GDM1 (cell line): ENCODE measurements at places on chromosomes 11 and 22.

GRCh38 chr11:122032317-122032716, 83.7 kb downstream of the BLID start:
- DNase-seq = no peak

- DNase-seq = no peak
These were observed 7.1 kb downstream of the SAA4 start for GRCh38 chr11:18229501-18229900.

DNA sequence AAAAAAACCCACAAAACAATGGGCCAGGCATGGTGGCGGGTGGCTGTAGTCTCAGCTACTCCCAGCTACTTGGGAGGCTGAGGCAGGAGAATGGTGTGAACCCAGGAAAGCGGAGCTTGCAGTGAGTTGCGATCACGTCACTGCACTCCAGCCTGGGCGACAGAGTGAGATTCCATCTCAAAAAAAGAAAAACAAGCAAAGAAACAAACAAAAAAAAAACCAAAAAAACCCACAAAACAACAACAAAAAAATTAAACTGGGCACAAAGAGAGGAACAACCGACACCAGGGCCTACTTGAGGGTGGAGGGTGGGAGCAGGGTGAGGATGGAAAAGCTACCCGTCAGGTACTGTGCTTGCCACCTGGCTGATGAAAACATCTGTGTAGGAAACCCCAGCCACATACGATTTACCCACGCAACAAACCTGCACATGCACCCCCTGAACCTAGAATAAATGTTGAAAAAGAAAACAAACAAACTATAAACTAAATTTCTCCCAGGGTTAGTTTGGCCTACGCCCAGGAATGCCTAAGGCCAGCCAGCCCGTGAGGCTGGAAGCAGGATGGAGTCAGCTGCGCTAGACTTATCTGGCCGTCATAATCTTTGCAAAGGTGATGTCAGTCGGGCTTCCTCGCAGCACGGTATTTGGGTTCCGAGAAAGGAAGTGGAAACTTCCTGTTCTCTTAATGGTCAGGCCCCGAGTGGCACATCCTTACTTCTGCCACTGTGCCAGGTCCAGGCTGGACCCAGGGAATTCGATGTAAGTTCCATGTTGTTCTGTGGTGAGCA, 21.9 kb upstream of the CYB5R3 start:
- no peak for DNase-seq

DNA sequence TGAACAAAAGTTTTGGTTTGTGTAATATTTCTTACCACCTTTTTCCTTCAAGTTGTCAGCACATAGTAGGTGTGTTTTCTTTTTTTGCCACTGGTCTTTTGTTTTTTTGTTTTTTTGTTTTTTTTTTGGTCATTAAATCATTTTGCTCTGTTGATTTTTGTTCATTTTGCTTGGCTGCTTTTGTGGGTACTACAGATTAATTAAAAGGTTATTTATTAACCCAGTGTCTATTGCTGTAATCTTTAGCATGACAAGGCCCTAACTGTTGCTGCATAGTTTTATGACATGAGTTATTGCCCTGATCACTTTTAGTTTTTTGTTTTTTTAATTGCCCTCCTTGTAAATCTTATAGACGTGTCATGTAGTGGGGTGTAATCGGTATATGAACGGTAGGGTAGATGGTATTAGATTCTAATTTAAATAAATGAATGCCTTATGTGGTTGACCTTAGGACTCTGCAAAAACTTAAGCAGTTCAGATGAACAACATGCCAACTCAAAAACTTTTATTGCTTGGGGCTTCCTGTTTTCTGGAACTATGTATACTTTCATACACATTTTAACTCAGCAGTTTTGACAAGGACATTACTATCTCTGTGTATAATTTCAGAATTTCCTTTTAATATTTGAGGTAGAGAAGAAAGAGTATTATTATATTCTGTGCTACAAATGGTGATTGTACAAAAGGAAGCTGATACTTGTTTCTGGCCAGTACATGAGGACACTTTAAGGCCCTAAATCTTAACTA, 7.9 kb downstream of the EWSR1 start:
- no peak for DNase-seq

GRCh38 chr11:24056051-24056450, 440.8 kb upstream of the LUZP2 start:
- DNase-seq = no peak

- no peak for DNase-seq
These were observed 5.5 kb upstream of the DRG1 start for GRCh38 chr22:31393893-31394292.

GRCh38 chr11:96267496-96268032, 75.4 kb downstream of the MAML2 start:
- no peak for DNase-seq

DNA sequence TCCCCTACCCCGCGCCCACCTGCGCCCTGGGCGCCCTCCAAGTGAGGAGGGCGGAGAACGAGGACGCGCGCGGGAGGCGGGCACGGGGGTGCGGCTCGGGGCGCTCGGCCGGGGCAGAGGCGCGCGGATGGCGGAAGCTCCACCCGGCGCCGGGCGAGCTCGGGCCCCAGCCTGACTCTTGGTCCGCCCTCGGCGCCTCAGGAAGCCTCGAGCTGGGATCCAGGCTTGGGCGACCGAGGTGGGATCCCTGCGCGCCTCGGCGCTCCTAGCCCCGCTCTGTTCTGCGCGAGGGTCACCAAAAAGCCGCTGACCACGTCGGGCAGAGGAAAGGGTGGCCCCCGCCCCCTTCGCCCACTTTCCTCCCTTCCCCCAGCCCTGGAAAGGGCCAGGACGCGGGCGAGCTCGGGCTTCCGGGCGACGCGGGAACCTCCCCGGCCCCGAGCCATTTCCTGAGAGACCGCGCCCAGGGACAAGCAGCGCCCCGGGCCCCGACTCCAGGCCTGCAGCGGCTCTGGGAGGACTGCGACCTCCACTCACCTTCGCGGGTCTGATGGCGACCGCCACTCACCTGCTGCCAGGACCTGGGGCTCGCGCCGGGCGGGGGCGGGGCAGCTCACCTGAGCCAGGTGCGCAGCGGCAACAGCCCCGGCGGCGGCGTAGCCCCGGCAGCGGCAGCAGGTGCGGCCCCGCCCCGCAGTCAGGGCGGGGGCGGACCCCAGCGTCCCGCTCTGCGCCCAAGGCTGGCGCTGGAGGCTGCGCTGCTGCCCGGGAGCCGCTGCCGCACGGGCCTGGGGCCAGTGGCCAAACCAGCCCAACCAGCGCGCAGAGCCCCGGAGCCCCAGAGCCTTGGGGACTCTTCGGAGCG, 2.2 kb upstream of the SIGIRR start:
- DNase-seq = no peak

GRCh38 chr11:31863170-31863832, 52.2 kb upstream of the PAX6 start:
- DNase-seq = no peak

DNA sequence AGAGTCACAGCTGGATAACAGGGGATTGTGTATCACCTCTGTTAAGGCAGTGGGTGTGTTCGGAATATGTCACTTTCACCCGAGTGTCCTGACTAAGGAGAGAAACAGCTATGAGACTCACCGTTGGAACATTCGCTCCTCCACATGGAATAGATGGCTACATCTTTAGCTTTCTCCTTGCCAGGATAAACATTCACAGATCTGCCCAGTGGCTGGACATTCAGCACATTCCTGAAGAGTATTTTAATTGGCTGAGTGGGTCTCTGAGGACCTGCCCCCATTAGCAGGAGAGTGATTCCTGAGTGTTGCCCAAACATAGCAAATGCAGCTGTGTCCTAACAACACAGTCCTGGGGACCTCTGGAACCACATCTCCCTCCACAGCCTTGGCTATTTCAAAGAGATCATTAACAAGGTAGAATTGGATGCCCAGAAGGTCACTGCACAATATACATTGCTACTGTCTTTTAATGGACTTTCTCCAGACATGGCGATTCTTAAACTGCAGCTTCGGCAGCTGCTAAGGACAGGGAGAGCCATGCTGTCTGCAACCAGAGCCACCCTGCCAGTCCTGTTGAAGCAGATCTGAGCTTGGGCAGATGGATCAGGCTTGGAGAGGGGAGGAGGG, 435.0 kb upstream of the CADM1 start:
- no peak for DNase-seq

- no peak for DNase-seq
These were observed 35.0 kb upstream of the SCGB1A1 start for GRCh38 chr11:62383822-62384221.

DNA sequence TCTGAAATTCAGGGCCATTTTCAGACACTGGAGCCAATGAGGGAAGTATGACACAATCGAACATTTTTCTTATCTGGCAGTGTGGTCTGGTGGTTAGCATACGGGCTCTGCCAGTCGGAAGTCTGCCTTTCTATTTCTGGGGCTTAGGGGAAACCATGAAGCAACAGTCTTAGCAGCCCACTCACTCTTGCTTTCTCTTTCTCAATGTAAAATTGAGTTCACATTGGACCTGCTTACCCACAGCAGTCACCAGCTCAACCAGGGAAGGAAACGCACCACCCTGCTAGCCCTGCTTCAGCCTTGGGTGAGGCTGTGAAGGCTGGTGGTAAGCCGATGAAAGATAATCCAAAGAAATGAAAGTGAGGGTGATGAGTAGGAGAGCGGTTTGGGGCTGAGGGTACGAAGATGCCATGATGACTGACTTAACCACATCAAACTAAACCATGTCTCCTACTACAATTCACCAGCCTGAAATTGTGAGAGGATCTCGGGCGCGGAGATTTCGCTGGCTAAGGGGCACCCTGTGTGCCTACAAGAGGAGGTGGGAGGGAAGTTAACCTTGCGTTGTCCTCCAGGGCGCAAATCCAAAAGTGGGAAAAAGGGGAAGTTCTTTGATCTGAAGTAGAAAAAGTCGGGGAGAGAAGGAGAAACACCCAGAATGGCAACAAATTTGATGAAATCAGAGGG, 2.0 kb upstream of the LMO2 start:
- peak; percentile 92 for DNase-seq

GRCh38 chr11:16797776-16798175, 59.3 kb downstream of the C11orf58 start:
- no peak for DNase-seq

DNA sequence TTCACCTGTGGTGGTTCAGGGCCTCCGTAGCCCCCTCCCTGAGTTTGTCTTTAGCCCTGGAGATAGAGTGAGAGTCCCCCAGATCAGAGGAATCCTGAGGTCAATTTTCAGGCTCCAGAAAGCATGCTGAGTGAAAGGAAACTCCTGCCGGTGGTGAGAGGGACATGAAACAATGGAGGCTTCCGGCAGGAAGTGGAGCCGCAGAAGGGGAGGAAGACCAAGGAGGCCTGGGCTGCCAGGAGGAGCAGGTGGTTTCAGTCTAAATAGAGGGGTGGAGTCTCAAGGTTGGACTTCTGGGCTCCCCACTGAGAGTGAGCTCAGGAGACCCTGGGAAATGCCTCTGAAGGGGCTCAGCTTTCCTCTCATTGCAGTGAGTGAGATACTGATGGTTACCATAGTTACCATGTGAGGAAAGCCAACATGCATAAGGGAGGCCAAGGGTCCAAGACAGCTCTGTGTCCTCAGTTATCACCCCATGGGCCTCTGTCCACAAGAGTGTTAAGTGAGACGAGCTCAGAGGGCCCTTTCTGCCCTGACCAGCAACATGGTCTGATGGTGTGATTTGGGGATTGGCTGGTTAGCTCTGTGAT, 10.7 kb downstream of the SLCO2B1 start:
- DNase-seq = no peak

GRCh38 chr11:70630816-70631623, 232.7 kb downstream of the CTTN start:
- DNase-seq = no peak

DNA sequence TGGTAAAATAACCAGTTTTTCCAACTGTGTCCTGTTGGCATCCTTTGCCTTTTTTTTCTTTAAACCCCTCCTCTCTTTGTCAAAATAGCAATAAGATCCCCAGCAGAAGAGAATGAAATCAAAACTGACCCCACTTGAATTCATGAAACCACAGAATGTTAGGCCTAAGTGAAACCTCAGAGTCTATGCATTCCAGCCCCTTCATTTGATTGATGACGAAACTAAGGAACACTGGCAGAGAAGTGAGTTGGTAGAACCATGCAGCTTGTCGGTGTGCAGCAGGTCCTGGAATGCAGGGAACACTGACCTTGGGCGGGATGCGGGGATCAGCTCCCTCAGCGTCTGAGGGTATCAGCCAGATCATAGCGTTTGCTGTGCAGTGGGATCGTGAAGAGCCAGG, 57.5 kb downstream of the GRK3 start:
- no peak for DNase-seq

DNA sequence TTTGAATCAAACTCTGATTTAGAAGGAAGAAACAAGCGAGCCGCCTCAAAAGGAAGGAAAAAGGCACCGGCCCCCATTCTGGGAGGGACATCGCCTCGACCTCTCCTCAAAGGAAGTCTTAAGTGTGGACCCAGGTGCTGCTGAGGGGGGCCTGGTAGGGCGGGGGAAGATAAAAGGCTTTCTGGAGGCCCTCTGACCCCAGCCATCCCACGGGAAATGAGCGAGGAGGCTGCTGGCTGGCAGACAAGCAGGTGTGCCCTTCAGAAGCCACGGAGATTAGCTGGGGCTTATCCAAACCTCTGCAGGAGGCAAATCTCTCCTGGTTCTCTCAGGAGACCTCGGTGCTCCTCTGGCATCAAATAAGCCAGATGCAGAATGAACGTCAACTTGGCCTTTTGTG, 171.4 kb upstream of the BLID start:
- DNase-seq = no peak

DNA sequence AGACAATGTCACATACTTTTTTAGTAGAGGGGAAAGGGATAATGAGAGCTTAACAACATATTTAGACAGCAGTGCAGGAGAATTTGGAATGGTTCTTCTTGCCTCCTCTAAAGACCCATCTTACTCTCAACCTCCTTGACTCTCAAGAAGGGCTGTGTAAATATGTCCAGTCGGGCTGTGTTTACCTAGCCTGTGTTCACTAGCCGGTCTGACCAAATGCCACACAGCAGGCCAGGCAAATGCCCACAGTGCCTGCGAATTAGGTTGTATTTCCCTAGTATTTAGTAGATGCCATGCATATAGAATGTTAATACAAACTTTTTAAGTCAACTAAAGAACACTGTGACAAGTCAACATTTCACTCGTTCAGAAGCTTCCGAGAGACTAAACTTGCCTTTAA, 51.4 kb upstream of the MTMR2 start:
- DNase-seq = no peak

DNA sequence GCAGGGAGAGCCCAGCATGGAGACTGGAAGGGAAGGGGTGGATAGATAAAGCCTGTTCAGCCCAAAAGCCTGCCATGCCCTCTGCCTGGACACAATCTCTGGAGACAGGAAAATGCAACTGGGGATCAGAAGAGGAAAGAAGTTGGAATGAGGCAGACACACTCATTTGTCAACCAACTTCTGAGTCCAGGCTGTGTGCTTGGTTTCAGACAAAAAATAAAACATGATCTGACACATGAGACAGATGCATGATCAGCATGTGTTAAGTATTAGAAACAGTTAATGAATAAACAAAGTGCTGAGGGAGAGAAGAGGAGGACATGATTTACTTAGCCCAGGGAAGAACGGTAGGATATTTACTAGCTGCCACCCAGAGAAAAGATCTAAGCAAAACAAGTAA, 839 bp downstream of the LRRN4CL start:
- no peak for DNase-seq

- DNase-seq = no peak
These were observed 65.5 kb downstream of the BMAL1 start for GRCh38 chr11:13343067-13343466.

GRCh38 chr11:63552921-63553320, 10.3 kb downstream of the PLAAT2 start:
- no peak for DNase-seq
